Activated B cell treated with CpG ODN at 0.5 μM for 24 hours (primary cell): ENCODE measurements at places on chromosomes 4 and X.

DNA sequence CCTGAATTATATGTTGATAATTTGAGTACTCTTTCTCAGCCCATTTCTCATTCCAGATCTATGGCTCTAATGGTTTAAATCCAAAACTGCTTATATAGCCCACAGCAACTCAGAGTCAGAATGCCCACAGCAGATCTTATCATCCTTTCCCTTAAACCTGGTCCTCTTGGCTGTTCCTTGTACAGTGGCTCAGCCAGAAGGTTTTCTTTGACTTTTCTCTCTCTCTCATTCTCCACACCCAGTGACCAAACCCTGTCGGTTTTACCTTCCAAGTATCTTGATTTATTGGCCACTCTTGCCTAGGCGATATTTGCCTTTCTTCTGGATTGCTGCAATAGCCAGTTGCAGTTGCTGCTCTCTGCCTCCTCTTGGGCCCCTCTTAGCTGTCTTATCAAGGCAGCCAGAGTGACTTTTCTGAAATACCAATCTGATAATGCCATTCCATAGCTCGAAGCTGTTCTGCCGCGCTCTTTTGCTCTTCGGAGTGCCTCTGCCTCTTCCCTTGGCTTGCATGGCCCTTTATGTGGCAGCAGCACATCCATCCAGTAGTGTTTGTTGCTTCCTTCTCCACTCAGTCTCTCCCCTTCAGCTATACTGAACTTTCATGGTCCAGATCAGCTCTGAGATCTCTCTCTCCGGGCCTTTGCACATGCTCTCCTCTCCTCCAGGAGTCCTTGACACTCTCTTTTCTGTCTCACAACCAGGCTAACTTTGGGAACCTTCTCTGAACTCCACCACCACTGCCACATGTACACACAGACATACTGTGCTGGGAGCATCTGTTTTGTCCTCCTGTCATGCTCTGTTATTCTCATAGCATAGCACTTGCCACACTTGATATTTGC lies 11.8 kb downstream of the GAB1 start:
- no peak for DNase-seq

DNA sequence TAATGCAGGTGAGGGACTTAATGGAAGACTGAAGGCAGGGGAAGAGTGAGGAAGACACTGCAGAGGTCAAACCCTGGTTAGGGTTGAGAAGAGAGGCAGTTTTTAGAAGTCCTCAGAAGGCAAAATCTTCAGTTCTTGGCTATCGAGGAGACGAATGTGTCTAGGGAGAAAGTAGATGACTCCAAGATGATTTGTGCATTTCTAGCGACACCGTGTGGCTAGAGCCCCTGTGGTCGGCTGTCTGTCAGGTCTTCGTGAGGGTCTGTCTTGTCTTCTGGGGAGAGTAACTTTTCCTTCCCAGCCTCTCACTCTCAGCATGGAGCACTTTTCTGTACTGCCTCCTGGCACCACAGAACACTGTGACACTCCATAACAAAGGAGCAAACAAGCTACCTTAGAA lies 458.1 kb downstream of the STIM2 start:
- no peak for DNase-seq

DNA sequence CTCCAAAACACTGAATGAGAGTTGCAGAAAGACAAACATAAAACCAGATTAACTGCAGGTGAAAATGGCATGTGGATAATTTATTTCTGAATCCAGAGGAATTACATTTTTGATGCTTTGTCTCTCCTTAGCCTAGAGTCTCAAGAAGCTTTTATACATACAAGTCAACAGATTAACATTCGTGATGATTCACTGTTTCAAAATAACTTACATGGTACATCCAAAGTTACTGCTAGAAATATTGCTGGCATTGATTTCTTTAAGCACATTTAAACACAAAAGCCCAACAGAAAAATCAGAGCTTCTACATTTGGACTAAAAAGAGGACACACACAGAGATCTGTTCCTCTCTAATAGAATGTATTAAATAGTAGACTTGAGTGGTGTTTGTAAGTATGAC lies 105.6 kb downstream of the AMELX start:
- DNase-seq: no peak

GRCh38 chr4:81881855-81882621 lies 410.3 kb upstream of the RASGEF1B start:
- DNase-seq: no peak

DNA sequence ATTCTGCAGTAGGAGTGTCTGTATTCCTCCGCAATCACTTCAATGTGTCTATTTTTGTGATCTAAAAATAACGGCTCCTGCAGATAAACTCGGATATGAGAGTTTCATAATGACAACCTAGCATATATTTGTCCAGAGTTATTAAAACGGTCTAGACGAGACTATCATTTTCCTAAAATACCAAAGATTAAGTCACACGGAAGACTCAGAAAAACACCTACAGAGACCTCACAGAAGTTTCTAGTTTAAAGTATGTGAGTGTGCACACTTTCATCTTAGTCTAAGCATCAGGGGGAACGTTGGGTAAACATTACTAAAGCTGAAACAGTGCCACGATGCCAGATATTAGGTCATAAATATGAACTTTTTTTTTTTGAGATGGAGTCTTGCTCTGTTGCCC lies 156.9 kb downstream of the AFAP1 start:
- DNase-seq: no peak

GRCh38 chr4:56817840-56818491 lies 3.5 kb downstream of the SPINK2 start:
- no peak for DNase-seq

DNA sequence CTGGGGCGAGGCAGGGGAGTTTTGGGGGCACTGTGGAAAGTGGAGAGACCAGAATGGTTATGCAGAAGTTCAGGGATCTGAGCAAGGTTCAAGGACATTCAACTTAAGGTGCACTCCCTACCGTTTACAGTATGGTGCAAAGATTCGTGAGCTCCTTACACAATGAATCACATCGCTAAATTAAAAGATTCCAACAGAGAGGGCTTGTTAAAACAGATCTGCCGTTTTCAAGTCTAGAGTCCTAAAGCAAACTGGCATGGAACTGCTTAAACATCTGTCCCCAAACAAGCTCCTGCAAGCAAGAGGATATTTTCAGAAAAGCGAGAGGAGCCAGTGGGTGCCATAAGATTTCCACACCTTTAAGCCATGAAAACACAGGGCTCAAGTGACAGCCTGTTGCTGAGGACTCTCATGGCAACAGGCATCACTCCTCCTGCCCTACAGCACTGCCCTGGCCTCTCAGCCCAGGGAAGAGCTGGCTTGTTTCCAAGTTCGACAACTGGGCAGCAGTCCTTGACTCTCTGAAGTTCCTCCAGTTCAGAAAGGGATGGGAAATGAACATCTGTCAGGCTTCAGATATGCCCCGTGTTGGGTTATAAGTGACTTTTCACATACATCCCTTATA lies 10.0 kb downstream of the FAM184B start:
- DNase-seq: no peak

GRCh38 chrX:40175511-40176350 lies 78.0 kb upstream of the BCOR start:
- peak; percentile 69 for DNase-seq
